ENCODE measurements at places on chromosomes 1 and 21.

GRCh38 chr1:50832167-50832566 is 127.9 kb downstream of the FAF1 start:
- no peaks in the 10 kb centered on the region for H3K4me1 ChIP-seq
- no peak overlapping the region for H3K4me3 ChIP-seq
- no peak overlapping the region for H3K27ac ChIP-seq

DNA sequence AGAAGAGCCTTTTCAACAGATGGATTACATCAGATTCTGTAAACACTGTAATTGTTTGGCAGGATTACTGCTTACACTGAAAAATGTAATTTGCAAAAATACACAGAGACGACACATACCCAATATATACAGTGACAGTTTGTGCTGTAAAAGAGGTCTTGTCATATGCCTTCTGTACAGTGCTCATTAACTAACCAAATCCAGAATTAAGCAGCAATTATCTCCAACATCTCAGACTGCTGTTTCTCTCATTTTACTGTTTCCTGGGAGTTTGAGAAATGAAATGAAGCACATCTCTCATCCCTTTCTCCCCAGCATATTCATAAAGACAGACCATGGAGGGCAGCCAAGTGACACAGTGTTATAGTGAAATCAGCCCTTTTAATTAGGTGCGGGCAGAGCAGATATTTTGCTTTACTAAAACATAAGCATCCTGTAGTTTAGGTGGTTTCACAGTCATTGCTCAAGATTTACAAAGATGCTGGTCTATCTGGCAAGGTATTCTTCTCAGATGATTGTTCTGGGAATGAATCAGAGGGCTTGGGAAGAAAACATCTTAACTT is 618.4 kb upstream of the USP24 start:
- H3K27ac ChIP-seq: no peak overlapping the region
- no peak for DNase-seq
- no peaks in the 10 kb centered on the region for H3K36me3 ChIP-seq
- H3K4me3 ChIP-seq: no peak overlapping the region
- H3K4me1 ChIP-seq: peaks cover 18% of the 10 kb centered on the region
- peaks cover 12% of the 10 kb centered on the region for H3K27me3 ChIP-seq

- H3K27ac ChIP-seq: no peak overlapping the region
- peaks cover 16% of the 10 kb centered on the region for H3K4me1 ChIP-seq
- DNase-seq: no peak
- peaks cover 14% of the 10 kb centered on the region for H3K27me3 ChIP-seq
- H3K36me3 ChIP-seq: no peaks in the 10 kb centered on the region
Observed at GRCh38 chr1:41353744-41354143, 7.5 kb upstream of the FOXO6 start.

GRCh38 chr21:42234041-42234440 is 15.1 kb downstream of the ABCG1 start:
- H3K4me3 ChIP-seq: no peak overlapping the region
- peaks cover 1% of the 10 kb centered on the region for H3K36me3 ChIP-seq
- no peak overlapping the region for H3K27ac ChIP-seq
- peaks cover 18% of the 10 kb centered on the region for H3K27me3 ChIP-seq

Measured in nephron progenitor cell (in vitro differentiated cells).